ENCODE measurements at places on chromosomes 12 and 14. TPM values are rescaled to one million over a fixed set of nuclear protein-coding genes. Genes with fewer than 3 reads are reported as not detected.

- DNase-seq = no peak
Measured at GRCh38 chr12:124663771-124664366, 96.5 kb upstream of the NCOR2 start.

GRCh38 chr12:48311313-48311712 lies 39.4 kb downstream of the ZNF641 start:
- no peak for DNase-seq

DNA sequence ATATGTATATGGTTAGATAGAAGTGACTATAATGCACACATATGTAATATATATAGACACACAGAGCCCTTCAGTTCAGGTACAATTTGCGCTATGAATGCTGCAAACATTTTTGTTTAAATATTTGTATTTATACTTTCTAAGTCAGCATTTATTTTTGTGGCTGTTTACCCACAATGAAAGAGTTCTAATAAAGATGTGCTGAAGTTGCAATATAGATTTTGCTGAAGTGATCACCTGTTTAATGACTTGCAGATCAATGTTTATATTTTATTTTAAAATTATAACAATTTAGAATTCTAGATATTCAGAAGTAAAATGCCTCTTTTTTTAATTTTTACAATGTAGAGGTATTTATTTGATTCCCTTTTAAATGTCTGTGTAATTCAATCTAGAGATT lies 3.5 kb downstream of the FOXG1 start:
- DNase-seq = no peak

DNA sequence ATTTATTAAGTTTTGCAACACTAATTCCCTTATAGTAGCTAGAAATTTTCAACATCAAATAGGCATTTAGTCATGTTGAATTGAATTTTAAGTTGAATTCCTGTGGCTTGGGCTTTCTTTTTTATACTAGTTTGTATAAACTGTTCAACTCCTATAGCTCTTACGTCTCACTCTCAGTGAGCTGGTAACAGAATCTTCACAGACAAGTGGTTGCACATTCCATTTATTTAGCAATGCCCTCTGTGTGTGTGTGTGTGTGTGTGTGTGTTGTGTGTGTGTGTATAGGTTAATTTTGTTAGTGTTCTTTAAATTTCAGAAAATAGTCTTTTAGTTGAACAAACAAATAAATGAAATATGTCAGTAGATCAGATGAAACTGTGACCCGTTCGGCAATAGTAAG lies 425.0 kb downstream of the NPAS3 start:
- DNase-seq = no peak

The LRRK2 gene
- not detected for total RNA-seq

DNA sequence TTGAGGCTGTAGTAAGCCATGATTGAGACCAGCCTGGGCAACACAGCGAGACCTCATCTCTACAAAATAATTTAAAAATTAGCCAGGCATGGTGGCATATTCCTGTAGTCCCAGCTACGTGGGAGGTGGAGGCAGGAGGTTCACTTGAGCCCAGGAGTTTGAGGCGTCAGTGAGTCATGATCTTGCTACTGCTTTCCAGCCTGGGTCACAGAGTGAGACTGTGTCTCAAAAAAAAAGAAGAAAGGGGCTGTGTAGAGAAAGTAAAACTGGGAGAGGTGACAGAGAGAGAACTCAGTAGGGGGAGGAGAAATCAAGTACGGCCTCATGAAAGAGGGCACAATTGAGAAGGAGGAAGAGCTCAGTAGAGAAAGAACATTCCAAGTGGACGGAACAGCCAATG lies 12.4 kb downstream of the TECPR2 start:
- no peak for DNase-seq

The MSI1 gene
- 5.6 TPM for total RNA-seq

- no peak for DNase-seq
Measured at GRCh38 chr14:70098250-70098809, 90.4 kb downstream of the SLC8A3 start.

The COQ6 gene
- 21.9 TPM for total RNA-seq

The PRPF39 gene
- total RNA-seq = 40.5 TPM

- no peak for DNase-seq
Measured at GRCh38 chr12:6070472-6071257, 53.8 kb downstream of the VWF start.

The TEX52 gene
- total RNA-seq = 0.48 TPM

GRCh38 chr12:26790645-26790994 lies 42.4 kb downstream of the ITPR2 start:
- DNase-seq = no peak

- DNase-seq = no peak
Measured at GRCh38 chr14:74239848-74240793, 872 bp downstream of the VSX2 start.

- DNase-seq = no peak
Measured at GRCh38 chr14:82422230-82422629, 888.6 kb upstream of the SEL1L start.

- DNase-seq = no peak
Measured at GRCh38 chr12:30442461-30442860, 253.2 kb downstream of the IPO8 start.

The PLXNC1 gene
- 14.1 TPM for total RNA-seq

The NEK9 gene
- total RNA-seq = 77.5 TPM

The IAPP gene
- not detected for total RNA-seq

DNA sequence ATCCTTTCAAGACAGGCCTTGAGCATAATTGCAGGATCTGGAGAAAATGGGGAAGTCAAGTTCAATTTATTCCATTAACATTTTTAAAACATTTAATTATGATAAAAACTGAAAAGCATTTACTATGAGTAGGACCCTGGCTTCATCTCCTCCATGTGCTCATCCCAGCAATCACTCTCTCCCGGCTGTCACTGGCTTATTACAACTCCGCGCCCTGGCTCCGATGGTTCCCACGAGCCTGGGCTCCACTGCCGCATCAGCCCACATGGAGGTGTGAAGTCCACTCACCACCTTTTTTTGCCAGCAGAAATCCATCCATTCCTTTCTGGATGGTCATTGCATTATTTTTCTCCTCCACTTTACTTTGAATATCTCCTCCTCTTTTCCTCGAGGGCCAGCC lies 194.4 kb downstream of the EMP1 start:
- no peak for DNase-seq

DNA sequence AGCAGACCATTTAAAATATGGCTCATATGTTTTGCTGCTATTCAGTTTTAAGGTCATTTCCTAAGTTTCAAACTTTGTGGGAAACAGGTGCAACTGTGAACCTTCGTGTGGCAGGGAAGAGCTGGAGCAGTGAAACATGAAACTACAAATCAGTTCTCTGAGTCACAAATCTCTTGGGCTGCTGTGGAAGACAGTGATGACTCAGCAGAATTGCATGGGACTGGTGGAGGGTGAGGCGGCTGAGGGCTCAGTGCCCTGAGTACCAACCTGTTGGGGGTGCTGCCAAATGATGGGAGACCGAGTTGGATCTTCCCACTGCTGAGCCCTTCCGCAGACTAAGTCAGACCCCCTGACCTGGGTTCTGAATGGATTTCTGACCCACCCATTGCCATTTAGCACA lies 8.4 kb upstream of the CALM1 start:
- no peak for DNase-seq

- no peak for DNase-seq
Measured at GRCh38 chr14:90453401-90453951, 56.6 kb downstream of the CALM1 start.

The OR10AD1 gene
- total RNA-seq = not detected

- no peak for DNase-seq
Measured at GRCh38 chr14:56676042-56676441, 96.4 kb downstream of the TMEM260 start.

DNA sequence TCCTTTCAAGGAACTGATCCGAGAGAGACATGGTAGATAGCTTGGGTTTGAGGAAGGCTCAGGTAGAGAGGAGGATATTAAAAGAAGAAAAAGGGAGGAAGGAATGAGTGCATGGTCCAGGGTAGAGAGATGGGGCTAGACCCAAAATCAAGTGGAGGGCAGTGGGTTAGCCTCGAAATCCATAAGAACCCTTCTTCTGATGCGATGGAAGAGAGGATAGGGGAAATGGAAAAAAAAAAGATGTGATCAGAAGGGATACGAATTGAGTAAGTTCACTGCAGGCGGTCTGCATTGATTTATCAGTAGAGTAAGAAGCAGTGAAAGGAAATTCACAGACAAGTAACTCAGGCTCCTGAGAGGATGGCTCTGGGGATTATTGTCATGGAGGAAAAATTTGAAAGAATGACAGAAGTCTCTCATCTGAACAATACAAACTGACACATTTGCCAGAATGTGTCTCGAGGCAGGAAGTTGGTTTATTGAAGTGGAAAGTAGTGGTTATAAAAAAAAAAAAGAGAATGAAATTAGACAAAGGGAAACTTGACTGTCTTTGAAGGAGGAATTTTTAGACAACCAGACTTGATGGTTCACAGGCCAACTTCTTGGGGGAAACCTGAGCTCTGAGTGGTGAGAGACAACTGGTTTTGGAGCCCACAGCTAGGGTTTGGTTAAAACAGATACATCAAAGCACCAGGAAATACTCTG lies 10.2 kb downstream of the PPFIBP1 start:
- peak; percentile 20 for DNase-seq

GRCh38 chr14:91253795-91254323 lies 9.4 kb upstream of the GPR68 start:
- no peak for DNase-seq

GRCh38 chr12:111791507-111791906 lies 24.8 kb downstream of the ALDH2 start:
- no peak for DNase-seq

DNA sequence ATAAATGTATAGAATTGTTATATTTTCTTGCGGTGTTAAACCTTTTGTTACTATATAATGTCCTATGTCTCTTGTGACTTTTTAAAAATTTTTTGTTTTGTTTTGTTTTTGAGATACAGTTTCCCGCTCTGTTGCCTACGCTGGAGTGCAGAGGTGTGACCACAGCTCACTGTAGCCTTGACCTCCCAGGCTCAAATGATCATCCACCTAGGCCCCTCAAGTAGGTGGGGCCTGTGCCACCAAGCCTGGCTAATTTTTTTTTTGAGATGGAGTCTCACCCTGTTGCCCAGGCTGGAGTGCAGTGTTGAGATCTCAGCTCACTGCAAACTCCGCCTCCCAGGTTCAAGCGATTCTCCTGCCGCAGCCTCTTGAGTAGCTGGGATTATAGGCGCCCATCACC lies 26.5 kb upstream of the RCOR1 start:
- DNase-seq = no peak

DNA sequence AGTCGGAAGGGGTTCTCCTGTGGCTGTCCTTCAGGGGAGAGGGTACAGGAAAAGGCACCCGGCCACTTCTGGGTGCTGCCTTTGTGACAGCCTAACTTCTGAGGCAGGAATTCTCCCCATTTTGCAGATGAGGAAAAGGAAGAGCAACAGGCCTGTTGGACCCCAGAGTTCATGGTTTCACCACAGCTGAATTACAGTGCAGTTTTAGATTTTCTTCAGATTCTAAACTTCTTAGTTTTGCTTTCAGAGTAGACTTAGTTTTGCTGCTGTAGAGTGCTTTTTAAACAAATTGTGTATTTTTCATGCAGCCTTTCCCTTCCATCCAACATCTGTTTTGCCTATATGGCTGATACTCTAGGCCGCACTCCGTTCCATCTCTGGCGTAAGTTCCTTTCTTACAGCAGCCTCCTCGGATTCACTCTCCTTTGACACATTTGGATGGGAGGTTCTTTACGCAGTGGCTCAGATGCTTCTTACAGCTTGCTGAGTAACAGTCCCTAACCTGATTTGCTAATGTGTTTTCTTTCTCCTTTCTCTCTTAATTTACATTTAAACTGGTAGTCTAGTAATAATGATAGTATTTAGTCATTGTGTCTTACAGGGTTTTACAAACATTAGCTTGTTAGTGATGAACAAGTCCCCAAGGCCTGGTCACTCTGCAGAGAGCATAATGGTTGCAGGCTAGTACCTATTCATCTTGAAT lies 7.8 kb downstream of the TRAF3 start:
- DNase-seq = no peak

DNA sequence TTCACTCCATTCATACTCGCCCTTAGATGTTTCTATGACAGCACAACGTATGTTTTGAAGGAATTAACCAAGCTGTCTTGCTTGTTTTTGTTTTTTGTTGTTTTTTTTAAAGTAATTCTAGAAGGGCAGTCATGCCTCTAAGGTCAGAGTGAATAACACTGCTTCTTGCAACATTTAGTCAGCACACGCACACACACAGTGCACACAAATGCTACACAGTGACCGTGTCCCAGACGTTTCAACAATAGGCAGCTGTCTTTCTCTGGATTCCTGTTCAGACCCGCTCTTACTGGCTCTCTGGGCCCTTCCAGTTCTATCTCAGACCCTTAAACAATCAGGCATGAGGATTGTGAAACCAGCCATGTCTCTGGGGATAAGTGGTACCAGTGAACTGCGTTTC lies 351.0 kb upstream of the FKBP4 start:
- no peak for DNase-seq

Measured in activated T-cell treated with anti-CD3 and anti-CD28 coated beads, Interleukin-2, amount 50 U/mL, for 72 hours (primary cell).